ENCODE measurements at places on chromosomes 7 and 10. TPM values are rescaled to one million over a fixed set of nuclear protein-coding genes. Genes with fewer than 3 reads are reported as not detected.

Gene KIF11
- 26.5 TPM for total RNA-seq

Gene ZNF655
- 76.3 TPM for total RNA-seq

Gene SYT15B
- 0.39 TPM for total RNA-seq

Gene EGR2
- total RNA-seq = 0.86 TPM

Gene AEBP1
- total RNA-seq = 216 TPM

Gene FEZF1
- total RNA-seq = not detected

Gene AKR1C3
- total RNA-seq = 148 TPM

Gene TMEM213
- not detected for total RNA-seq

Gene SLC4A2
- 40.3 TPM for total RNA-seq

Gene DENND2A
- total RNA-seq = 0.78 TPM

Gene CAMK2B
- total RNA-seq = 0.26 TPM

Gene EPHA1
- total RNA-seq = not detected

Gene FXYD4
- not detected for total RNA-seq

Gene MGAM2
- not detected for total RNA-seq

Gene SLC13A1
- not detected for total RNA-seq

Gene MMP21
- not detected for total RNA-seq

Gene NRP1
- total RNA-seq = 153 TPM

Gene CALY
- not detected for total RNA-seq

Gene EMX2
- 2.6 TPM for total RNA-seq

Gene MSMB
- not detected for total RNA-seq

Gene NODAL
- total RNA-seq = not detected

Gene ELAPOR2
- total RNA-seq = 4.7 TPM

Gene VSTM4
- total RNA-seq = 20.1 TPM

Gene PTPRZ1
- not detected for total RNA-seq

Gene AGBL3
- total RNA-seq = 1.8 TPM

Gene NXPH1
- total RNA-seq = not detected

Gene MYO1G
- under 0.01 TPM for total RNA-seq

Gene SP8
- total RNA-seq = not detected

Gene PLA2G12B
- 0.11 TPM for total RNA-seq

Gene KLHDC10
- total RNA-seq = 53.6 TPM

Gene SPAM1
- total RNA-seq = not detected

Gene PFKFB3
- total RNA-seq = 42.5 TPM

Gene SYCE1
- not detected for total RNA-seq

Gene LRRC18
- not detected for total RNA-seq

Gene PIP
- not detected for total RNA-seq

Gene LIPM
- total RNA-seq = not detected

Gene OR2F1
- total RNA-seq = not detected

Gene CFAP58
- total RNA-seq = 0.86 TPM

Gene MRLN
- not detected for total RNA-seq

Gene CPA1
- total RNA-seq = 3.7 TPM
